ENCODE measurements at places on chromosomes 11 and 22.

DNA sequence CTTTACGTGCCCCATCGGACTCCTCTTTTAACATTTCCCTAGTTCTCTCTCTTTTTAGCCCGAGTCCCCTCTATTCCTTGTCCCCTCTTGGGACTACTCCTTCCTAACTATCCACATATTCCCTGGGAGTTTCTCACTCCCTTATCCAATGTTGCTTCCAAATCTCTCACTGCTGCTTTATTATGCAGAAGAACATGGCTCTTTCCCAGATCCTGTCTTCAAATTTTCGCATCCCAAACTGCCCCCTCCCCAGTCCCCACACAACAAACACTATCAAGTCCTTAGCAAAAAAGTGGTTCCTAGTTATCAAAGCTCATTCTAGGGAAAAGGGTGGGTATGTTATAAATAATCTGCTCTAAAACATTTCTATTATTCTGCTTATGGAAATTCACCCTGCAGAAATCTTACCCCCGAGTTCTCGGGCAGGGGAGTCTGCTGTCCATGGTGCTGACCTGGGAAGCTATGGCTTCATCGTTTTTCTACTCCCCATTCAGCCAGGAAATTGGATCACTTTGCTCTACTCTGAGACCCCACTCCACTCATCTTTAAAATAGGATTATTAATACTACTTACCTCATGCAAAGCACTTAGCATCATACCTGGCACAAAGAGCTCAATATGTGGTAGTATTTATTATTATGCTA is 393.5 kb downstream of the BUD13 start:
- DNase-seq: peak; percentile 35

GRCh38 chr11:76787911-76788596 is 4.9 kb downstream of the TSKU start:
- DNase-seq: no peak

- no peak for DNase-seq
Measured at GRCh38 chr11:127619946-127620345, 619.4 kb upstream of the KIRREL3 start.

DNA sequence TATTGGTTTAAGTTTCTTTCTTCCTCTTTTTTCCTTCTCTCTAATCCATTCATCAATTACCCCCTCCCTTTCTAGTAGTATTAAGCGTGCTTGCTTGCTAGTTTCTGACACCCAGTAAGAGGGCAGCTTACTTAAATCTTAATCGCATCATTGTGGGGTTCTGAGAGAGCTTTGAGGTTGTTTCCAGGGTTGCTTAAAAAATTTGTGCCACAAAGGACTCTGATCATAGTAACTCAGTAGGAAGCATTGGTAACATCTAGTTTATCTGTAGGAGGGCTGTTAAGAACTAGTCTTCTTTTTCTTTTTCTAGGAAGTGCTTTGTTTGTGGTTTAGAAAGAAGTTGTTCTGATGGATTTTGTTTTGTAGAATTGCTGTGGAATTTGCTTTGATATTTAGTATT is 45.3 kb downstream of the TMEM135 start:
- no peak for DNase-seq

GRCh38 chr11:125955856-125956255 is 10.0 kb downstream of the VSIG10L2 start:
- no peak for DNase-seq

GRCh38 chr22:40521046-40521445 is 115.5 kb downstream of the MRTFA start:
- DNase-seq: no peak

GRCh38 chr11:60785806-60786361 is 751 bp downstream of the MS4A10 start:
- no peak for DNase-seq

DNA sequence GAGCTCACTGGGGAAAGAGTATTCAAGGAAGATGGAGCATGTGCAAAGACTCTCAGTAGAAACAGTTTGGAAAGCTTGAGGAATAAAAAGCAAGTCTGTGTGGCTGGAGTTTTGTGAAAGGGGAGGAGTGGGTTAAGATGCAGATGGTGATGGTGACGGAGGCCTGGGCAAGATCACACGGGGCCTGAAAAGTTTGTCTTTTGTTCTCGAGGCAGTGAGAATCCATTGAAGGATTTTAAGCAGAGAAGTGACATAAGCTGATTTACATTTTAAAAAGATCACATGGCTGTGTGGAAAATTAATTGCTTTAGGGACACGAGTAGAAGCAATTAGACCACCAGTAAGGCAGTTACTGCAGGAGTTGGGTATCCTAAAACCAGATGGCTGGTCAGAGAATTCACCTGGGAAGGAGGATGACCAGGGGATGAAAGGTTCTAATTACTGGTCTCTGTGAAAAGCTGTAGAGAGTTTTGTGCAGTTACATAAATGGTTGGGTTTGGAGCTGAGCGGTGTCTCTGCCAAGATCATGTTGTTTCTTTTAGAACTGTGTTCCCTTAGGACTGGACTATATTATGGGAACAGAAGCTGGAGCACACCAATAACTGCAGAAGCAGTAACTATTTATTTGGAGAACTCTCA is 7.1 kb downstream of the RRP8 start:
- DNase-seq: no peak

GRCh38 chr22:45650721-45651120 is 20.9 kb upstream of the ATXN10 start:
- no peak for DNase-seq

- DNase-seq: no peak
Measured at GRCh38 chr11:116374085-116374484, 398.7 kb downstream of the BUD13 start.

- no peak for DNase-seq
Measured at GRCh38 chr11:19059833-19060232, 684 bp downstream of the MRGPRX2 start.

GRCh38 chr11:86623041-86623621 is 49.3 kb downstream of the ME3 start:
- no peak for DNase-seq

All from DMS53 (cell line).